ENCODE measurements at places on chromosomes 5 and 9.

GRCh38 chr5:143241892-143242291 is 161.6 kb downstream of the NR3C1 start:
- DNase-seq: no peak

DNA sequence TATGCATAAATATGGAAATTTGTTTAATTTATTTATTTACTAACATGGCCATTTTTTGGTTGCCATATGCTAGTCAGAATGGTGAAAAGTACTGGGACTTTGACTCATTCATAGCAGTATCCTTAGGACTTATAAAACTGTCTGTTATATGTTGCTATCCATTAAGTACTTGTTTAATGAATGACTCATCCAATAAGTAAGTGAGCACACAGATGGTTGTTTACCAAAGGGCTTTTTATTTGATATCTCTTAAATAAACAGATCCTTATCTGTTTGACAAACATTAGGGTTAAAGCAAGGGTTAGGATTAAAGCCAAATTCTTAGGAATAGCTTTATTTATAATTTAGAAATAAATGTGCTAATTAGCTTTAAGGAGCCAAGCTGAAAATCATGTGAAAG is 183.4 kb downstream of the FBXO4 start:
- no peak for DNase-seq

- no peak for DNase-seq
Measured at GRCh38 chr9:19946441-19947109, 157.7 kb upstream of the SLC24A2 start.

DNA sequence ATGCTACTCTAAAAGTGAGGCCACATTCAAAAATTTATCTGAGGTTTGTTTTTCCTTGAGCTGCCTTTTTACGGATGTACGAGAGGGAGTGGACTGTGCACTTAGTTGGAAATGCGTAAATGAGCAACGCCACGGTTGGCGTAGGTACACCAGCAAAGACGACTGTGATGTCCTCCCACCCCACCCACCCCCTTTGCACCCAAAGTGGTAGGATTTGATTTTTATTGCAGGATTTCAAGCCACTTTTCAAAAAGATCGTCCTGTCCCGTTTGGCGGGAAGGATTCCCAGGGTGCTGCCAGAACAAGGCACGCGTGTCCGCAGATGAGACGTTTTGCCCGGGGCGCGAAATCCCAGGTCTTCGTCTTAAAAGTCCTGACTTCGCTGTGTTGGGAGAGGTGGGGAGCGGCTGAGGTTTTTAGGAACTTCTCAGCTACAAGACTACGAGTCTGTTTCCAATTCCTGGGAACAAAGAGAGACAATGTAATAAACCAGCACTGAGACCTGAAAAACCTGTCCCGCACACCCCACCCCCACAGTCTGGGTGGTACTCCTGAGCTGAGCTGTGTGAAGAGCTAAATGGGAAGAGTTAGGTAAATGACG is 1.0 kb upstream of the TLE1 start:
- DNase-seq: no peak

- no peak for DNase-seq
Measured at GRCh38 chr9:130069048-130069447, 15.3 kb downstream of the GPR107 start.

GRCh38 chr9:18333157-18333556 is 140.8 kb upstream of the ADAMTSL1 start:
- DNase-seq: no peak

DNA sequence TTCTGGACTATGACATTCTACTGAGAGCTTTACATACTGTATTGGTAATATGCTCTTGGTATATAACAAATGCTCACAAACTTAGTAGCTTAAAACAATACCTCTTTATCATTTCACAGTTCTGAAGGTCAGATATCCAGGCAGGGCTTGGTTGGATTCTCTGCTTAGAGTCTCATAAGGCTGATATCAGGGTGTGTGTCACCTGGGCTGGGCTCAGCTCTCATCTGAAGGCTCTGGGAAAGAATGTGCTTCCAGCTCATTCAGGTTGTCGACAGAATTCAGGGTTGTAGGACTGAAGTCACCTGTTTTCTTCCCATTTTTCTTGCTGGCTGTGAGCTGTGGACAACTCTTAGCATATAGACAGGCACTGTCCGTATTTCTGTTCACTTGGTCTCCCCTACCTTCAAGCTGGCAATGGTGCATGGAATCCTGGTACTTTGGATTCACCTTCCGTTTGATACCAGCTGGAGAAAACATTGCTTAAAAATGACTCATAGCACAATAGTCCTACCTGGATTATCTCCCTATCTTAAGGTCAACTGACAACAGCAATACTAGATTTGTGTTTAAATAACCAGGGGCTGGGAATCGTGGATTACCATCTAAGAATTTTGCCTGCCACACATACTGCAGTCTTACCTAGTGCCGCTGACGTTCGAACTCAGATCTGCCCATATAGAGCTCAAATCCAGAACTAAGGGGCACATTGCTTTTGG is 69.2 kb downstream of the RCL1 start:
- no peak for DNase-seq

GRCh38 chr9:9790216-9790872 is 822.5 kb downstream of the PTPRD start:
- no peak for DNase-seq

- no peak for DNase-seq
Measured at GRCh38 chr5:92907938-92908606, 672.9 kb downstream of the NR2F1-AS1 start.

- peak; percentile 39 for DNase-seq
Measured at GRCh38 chr5:170638454-170639220, 134.8 kb downstream of the KCNIP1 start.

DNA sequence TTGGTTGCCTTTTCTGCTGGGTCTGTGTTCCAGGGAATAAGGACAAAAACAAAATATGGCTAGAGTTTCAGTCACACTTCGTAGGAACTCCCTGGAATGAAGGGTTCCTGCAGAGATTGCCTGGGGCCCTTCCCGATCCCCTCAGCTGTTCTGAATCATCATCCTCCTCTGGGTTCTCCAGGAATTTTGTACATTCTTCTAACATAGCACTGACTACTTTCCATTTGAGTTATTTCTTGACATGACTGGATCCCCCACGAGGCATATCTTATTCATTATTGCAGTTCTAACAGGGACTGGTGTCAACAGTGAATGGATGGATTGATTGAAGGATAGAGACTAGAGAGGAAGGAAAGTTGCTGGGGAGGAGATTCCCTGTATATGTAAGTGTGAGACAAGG is 49.2 kb upstream of the TNC start:
- no peak for DNase-seq

DNA sequence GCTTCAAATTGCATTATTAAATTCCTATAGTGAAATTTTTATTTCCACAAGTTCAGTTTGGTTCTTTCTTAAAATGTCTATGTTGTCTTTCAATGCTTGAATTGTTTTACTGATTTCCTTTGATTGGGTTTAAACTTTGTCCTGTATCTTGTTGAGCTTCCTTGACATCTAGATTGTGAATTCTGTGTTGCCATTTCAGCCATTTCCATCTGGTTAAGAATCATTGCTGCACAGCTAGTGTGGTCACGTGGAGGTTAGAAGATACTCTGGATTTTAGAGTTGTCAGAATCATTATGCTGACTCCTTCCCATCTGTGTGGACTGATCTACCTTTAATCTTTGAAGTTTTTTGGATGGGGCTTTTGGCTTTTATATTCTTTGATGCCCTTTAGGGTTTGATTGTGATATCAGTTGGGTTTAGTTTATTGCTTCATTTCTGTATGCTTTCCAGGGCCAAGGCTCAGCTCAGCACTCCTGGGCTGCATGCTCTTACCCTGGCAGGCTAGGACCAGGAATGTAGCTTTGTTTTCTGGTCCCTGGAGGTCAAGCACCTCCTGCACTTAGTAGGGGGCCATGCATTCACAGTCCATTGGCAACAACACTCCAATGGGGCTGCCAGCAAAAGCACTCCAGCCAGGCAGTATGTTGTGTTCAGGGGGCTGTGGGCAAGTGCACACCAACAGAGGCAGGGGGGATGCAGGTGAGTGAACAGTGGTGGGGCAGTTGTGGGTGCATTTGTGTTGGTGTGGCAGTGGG is 141.4 kb downstream of the PRR16 start:
- no peak for DNase-seq

DNA sequence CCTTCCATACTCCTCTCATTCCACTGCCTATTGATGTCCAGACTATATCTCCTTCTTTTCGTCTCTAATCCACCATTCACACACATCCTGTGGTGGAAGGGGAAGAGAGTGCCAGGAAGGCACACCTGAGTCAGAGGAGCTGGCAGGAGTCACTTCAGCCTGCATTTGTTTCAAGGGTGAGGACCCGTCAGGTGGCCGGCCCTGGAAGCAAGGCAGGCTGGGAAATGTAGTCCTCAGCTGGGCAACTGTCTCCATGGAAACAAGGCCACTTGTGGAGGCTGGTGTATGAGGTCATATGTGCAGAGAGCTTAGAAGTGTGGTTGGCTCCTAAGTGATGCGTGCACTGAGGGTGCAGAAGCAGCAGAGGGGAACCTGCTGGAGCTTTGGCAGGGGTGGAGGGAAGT is 278.4 kb downstream of the NSG2 start:
- DNase-seq: no peak

DNA sequence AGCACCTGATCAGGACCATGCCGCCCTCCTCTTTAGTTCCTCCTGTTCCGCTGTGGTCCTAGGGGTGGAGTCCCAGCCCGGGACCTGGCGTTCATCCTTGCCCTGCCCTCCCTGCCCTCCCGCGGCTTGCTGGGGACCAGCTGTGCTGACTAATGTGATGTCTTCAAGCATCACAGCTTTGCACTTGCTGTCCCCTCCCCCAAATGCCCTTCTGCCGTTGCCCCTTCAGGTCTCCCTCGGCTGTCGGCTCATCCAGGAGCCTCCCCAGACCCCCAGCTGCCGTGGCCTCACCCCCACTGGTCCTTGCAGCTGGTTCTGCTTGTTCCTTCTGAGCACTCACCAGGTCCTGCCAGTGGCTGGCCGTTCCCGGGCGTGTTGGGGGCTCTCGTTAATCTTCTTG is 19.9 kb downstream of the RXRA start:
- DNase-seq: no peak

- no peak for DNase-seq
Measured at GRCh38 chr9:111477677-111478076, 6.5 kb downstream of the ECPAS start.

DNA sequence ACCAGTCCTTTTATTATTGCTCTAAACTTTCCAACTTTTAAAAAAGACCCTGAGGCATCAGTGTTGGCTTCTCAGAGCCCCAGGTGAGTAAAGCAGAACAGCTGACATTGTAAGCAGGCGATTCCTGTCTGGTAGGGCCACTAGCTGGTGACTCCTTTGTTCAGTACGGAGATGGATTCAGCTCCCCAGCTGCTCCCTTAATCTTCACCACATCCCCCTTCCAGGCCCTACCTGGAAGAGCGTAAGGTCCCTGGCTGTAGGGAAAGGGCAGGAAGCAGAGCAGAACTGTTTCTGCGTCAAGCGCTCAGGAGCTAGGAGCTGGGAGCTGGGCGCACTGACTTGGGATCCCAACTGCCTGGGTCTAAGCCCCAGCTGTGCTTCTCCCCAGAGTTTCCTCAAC is 203.7 kb upstream of the TAS2R1 start:
- DNase-seq: no peak

DNA sequence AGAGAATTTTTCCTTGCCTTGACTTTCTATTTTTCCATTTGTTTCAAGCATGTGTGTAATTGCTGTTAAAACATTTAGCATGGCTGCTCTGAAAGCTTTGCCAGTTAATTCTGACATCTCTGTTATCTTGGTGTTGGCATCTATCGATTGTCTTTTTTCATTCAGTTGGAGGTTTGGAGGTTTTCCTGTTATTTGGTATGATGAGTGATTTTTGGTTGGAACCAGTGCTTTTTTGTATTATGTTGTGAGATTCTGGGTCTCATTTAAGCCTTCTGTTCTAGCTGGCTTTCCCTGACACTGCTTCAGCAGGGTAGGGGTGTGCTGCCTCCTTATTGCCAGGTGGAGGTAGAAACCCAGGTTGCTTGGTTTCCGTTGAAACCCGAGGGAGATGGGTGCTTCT is 40.9 kb upstream of the DHFR start:
- no peak for DNase-seq

DNA sequence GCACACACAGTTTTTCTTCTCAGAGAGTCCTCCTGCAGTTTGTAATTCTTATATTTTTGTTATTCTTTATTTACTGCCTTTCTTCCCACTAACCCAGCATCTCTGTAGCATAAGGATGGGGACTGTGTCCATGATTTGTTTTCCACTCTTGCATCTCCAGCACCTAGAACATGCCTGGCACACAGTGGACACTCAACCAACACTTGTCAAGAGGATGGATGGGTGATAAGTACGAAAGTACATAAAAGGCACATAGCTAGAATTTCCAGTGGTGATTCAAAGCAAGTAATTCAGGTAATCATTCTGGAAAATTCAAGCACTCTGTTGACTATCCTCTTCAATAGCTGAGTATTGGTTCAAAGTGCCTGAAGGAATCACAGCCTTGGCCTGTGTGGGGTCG is 60.2 kb upstream of the TRIO start:
- DNase-seq: no peak

DNA sequence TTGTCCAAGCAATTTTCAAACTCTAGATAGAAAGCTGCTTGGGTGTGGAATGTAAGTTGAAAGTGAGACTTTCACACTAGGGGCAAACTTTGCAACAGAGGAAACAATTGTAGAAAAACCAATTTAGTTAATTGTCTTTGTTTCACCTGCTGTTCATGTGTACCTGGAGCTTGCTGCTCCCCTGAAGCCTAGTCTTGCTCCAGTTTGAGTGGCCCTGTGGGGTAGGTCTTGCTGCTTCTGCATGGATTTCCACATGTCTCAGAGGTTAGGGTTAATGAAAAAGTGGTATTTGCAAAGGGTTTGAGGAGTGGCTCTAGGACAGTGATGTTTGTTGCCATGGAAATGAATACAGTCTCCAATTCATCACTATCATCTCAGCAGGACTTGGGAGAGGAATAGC is 182.2 kb downstream of the FSTL4 start:
- no peak for DNase-seq

GRCh38 chr5:92939428-92939827 is 641.6 kb downstream of the NR2F1-AS1 start:
- DNase-seq: no peak

DNA sequence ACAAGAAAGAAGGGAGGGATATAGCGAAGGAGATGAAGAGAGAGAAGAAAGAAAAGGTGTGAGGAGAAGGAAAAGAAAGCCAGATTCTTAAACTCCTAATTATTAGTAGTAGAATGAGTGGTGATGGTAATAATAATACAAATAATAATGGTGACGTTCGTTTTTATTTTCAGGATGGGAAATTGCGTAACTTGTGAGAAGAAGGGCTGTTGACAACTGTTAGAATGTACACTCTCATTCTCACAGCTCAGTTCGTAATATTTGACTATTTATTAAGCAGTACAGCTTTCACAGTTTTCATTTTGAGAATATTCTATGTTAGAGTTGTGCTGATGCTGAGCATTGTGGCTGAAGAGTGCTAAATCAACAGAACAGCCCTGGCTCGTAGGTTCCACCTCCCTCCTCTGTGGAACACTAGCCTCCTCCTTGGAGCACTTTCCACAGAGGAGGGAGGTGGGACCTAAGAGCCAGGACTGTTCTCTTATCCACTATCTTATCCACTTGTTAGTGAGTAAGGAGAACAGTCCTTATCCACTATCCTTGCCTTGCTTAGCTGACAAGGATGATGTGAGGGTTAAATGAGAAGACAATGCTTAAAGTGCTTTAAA is 258.3 kb upstream of the VLDLR start:
- no peak for DNase-seq
